Peyer's patch (tissue), 4 donors: ENCODE measurements at places on chromosomes 7 and 10. TPM values are rescaled to one million over a fixed set of nuclear protein-coding genes. Genes with fewer than 3 reads are reported as not detected.

DNA sequence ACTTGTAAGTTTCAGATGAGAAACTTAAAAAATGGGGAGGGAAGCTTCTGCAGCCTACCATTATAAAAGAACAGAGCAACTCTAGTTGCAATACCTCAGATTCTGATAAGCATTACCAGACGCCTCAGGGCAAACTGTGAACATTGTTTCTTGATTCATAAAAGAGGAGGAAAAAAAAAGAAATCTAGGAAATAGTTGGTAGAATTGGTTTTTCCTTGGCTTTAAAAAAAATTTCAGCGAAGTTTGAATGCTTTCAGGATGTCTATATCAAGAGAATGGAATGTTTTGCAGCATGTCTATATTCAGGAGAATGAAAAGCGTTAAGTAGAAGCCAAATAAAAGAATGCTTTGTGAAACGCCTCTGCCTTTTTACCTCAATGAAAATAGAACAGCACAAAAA lies 17.5 kb upstream of the ANLN start:
- H3K27ac ChIP-seq: no peak overlapping the region
- DNase-seq: no peak
- no peaks in the 10 kb centered on the region for H3K36me3 ChIP-seq
- no peak overlapping the region for H3K4me3 ChIP-seq
- H3K27me3 ChIP-seq: no peaks in the 10 kb centered on the region
- H3K4me1 ChIP-seq: no peaks in the 10 kb centered on the region

- no peaks in the 10 kb centered on the region for H3K4me1 ChIP-seq
- H3K36me3 ChIP-seq: no peaks in the 10 kb centered on the region
- DNase-seq: no peak
- no peak overlapping the region for H3K27ac ChIP-seq
- no peaks in the 10 kb centered on the region for H3K27me3 ChIP-seq
Measured at GRCh38 chr10:128994598-128995143, 472.4 kb upstream of the MGMT start.

The PTPRZ1 gene
- 0.54 TPM for total RNA-seq

The FHIP2A gene
- 30.2 TPM for total RNA-seq

The CRHR2 gene
- total RNA-seq: not detected

The HOXA13 gene
- not detected for total RNA-seq

GRCh38 chr10:114821915-114822443 lies 399 bp downstream of the FHIP2A start:
- peak; percentile 36 for DNase-seq
- H3K27me3 ChIP-seq: no peaks in the 10 kb centered on the region
- no peaks in the 10 kb centered on the region for H3K4me1 ChIP-seq
- H3K27ac ChIP-seq: peak overlapping the region; percentile 91

GRCh38 chr10:51000164-51000563 lies 74.1 kb upstream of the PRKG1 start:
- H3K27ac ChIP-seq: no peak overlapping the region
- no peaks in the 10 kb centered on the region for H3K27me3 ChIP-seq
- H3K36me3 ChIP-seq: no peaks in the 10 kb centered on the region
- H3K4me3 ChIP-seq: no peak overlapping the region
- DNase-seq: no peak
- H3K4me1 ChIP-seq: no peaks in the 10 kb centered on the region

GRCh38 chr10:24127516-24127915 lies 81.4 kb upstream of the KIAA1217 start:
- H3K4me3 ChIP-seq: no peak overlapping the region
- H3K27ac ChIP-seq: no peak overlapping the region
- no peaks in the 10 kb centered on the region for H3K36me3 ChIP-seq
- no peak for DNase-seq

DNA sequence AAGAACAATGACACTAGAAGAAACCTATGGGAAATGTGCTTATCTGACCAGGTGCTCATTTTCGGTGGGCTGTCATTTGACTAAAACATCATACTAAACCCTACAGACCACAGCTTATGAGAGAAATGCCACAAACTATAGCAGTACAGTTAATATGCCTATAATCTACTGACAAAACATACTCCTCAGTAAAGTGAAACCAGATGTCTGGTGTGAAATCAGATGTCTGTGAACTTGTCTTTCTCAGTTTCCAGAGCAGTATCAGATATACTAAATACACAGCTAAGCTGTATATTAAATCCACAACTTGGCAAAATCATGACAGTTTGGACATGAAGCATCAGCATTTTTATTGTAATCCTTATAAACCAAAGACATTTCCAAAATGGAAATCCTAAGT lies 3.3 kb downstream of the IMMP2L start:
- H3K4me3 ChIP-seq: no peak overlapping the region
- no peaks in the 10 kb centered on the region for H3K4me1 ChIP-seq
- H3K27me3 ChIP-seq: no peaks in the 10 kb centered on the region
- DNase-seq: no peak

- no peak overlapping the region for H3K4me3 ChIP-seq
- peak; percentile 34 for DNase-seq
- no peaks in the 10 kb centered on the region for H3K27me3 ChIP-seq
- H3K36me3 ChIP-seq: no peaks in the 10 kb centered on the region
- H3K4me1 ChIP-seq: no peaks in the 10 kb centered on the region
Measured at GRCh38 chr10:98045785-98046389, 15.5 kb upstream of the CRTAC1 start.

GRCh38 chr10:71381611-71382010 lies 15.1 kb upstream of the CDH23 start:
- H3K27me3 ChIP-seq: no peaks in the 10 kb centered on the region
- H3K4me1 ChIP-seq: peaks cover 5% of the 10 kb centered on the region
- DNase-seq: no peak
- H3K27ac ChIP-seq: no peak overlapping the region
- no peaks in the 10 kb centered on the region for H3K36me3 ChIP-seq
- H3K4me3 ChIP-seq: no peak overlapping the region

DNA sequence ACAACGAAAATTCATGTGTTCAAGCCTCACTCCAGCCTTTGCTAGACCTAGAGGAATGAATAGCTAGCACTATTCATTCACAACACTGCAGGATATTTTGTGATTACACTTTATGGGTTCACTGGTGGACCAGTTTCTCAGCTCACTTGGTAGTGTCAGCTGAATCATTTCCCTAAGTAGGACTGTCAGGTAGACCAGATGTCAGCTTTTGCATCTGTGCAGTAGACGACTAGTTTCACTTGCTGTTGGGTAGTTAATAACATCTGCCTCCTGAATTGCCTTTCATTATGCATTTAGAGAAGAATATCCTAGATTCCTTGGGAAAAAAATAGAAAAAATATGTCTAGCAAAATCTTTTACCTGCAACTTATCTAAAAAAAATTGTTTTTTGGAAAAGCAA lies 296.4 kb downstream of the ADARB2 start:
- no peaks in the 10 kb centered on the region for H3K27me3 ChIP-seq
- DNase-seq: no peak
- no peak overlapping the region for H3K27ac ChIP-seq
- H3K4me3 ChIP-seq: no peak overlapping the region
- H3K4me1 ChIP-seq: no peaks in the 10 kb centered on the region

- no peak overlapping the region for H3K27ac ChIP-seq
- H3K4me1 ChIP-seq: no peaks in the 10 kb centered on the region
- H3K4me3 ChIP-seq: no peak overlapping the region
- DNase-seq: no peak
Measured at GRCh38 chr7:144670218-144670617, 165.6 kb downstream of the TPK1 start.

DNA sequence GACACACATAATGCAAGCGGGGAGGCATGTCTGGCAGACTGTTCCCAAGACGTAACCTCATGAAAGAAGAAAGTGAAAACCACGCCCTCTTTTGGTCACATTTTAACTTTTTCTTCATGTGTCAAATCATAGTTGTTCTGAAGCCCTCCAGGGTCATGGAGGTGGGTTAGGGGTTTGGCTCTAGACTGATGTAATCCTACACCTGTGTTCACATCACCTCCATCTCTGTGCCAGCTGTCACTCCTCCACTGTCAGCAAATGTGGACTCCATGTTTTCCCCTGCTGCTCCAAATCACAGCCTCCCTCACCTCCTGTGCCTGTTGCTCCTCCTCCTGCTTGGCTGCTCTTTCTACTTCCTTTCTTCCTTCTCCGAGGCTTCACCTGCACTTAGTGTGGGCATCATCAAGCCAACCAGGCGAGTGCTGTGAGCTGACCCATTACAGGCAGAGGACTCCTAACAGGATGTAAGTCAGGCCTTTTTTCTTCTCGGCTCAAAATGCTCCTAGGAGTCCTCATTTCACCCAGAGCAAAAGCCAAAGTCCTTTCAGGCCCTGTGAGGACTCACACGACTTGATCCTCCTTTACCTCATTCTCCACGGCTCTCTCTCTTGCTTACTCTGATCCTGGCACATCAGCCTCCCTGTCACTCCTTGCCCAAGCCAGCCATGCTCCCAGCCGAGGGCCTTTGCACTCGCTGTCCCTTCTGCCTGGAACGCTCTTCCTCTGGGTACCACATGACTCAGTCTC lies 66.4 kb upstream of the IFRD1 start:
- H3K4me3 ChIP-seq: no peak overlapping the region
- H3K36me3 ChIP-seq: no peaks in the 10 kb centered on the region
- H3K4me1 ChIP-seq: no peaks in the 10 kb centered on the region
- no peaks in the 10 kb centered on the region for H3K27me3 ChIP-seq
- H3K27ac ChIP-seq: no peak overlapping the region

The SPDYE6 gene
- not detected for total RNA-seq

DNA sequence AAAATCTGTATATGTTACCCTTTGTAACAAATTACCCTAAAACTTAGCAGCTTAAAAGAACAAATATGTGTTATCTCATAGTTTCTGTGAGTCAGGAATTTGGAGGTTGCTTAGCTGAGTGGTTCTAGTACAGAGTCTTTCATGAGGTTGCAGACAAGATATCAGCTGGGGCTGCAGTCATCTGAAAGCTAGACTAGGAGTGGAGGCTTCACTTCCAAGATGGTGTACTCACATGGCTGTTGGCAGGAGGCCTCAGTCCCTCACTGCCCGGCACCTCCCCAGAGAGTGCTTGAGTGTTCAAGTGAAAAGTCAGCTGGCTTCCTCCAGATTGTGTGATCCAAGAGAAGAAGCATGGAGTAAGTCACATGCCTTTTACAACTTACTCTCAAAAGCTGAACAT lies 16.9 kb upstream of the GGCT start:
- no peaks in the 10 kb centered on the region for H3K27me3 ChIP-seq
- no peak overlapping the region for H3K4me3 ChIP-seq
- H3K36me3 ChIP-seq: no peaks in the 10 kb centered on the region
- peak overlapping the region; percentile 79 for H3K27ac ChIP-seq
- no peak for DNase-seq
- H3K4me1 ChIP-seq: no peaks in the 10 kb centered on the region

DNA sequence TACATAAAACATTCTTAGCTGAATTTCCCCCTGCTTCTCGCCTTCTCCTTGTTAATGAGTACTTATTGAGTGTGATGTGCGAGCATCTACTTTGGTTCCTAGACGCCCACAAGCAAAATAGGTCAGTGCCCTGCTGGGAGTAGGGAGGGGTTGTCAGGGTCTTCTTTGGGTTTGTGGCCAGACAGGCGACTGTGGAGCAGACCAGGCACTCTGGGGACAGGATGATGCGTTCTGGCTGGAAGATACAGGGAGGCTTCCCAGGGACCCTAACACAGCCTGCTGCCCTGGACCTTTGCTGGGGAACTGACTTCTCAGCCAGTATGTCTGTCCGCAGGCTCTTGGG lies 227.2 kb downstream of the CUX1 start:
- H3K36me3 ChIP-seq: no peaks in the 10 kb centered on the region
- H3K27ac ChIP-seq: no peak overlapping the region
- no peak for DNase-seq
- no peaks in the 10 kb centered on the region for H3K27me3 ChIP-seq
- H3K4me3 ChIP-seq: no peak overlapping the region

- H3K27ac ChIP-seq: no peak overlapping the region
- H3K36me3 ChIP-seq: no peaks in the 10 kb centered on the region
- DNase-seq: no peak
Measured at GRCh38 chr10:78332657-78333056, 299.0 kb downstream of the RPS24 start.

DNA sequence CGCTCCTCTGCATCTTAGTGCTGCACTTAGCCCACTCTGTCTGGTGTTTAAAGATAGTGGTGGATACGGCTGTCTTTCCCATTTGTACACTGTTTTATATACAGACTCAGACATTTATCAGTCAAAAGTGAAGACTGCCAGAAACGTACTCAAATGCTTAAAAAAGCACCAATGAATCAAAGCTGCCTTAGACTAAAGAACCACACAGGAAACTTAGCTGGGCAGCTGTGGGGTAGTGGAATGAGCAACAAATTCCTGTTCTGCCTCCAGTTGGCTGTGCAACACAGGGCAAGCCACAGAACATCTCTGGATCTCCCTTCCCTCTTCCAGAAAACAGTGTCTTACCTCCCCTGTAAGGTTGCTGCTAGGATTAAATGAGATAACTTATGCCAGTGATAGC lies 76.0 kb downstream of the ATXN7L1 start:
- no peaks in the 10 kb centered on the region for H3K4me1 ChIP-seq
- no peak for DNase-seq
- no peak overlapping the region for H3K4me3 ChIP-seq
- H3K27ac ChIP-seq: no peak overlapping the region

The GCK gene
- not detected for total RNA-seq

- peak overlapping the region; percentile 59 for H3K4me3 ChIP-seq
- H3K4me1 ChIP-seq: peaks cover 11% of the 10 kb centered on the region
- H3K36me3 ChIP-seq: no peaks in the 10 kb centered on the region
- no peak overlapping the region for H3K27ac ChIP-seq
Measured at GRCh38 chr7:152674860-152675758, 832 bp downstream of the XRCC2 start.

DNA sequence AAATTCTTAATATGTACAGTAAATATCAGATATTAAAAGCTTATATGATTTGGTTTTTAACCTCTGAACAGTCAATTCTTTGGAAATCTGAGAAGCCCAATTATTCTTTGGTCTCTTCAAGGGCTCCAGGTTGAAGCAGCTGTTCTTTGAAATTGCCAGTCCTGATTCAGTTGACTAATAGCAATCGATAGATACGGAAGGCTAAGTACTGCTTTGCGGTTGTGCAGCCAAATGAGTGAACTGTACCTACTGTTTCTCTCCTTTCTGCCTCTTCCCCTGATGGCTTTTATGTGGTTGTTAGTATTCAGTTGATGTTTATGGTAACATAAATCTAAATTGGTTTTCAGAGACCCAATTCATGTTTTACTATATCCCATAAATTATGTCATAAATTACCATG lies 103.1 kb upstream of the RPA3 start:
- no peaks in the 10 kb centered on the region for H3K36me3 ChIP-seq
- no peaks in the 10 kb centered on the region for H3K27me3 ChIP-seq
- no peak overlapping the region for H3K4me3 ChIP-seq
- no peaks in the 10 kb centered on the region for H3K4me1 ChIP-seq
- no peak for DNase-seq

The TLX1 gene
- 1.6 TPM for total RNA-seq

The ERVW-1 gene
- total RNA-seq: not detected

GRCh38 chr7:69735582-69735981 lies 137.3 kb downstream of the AUTS2 start:
- H3K36me3 ChIP-seq: no peaks in the 10 kb centered on the region
- no peak overlapping the region for H3K4me3 ChIP-seq
- no peak overlapping the region for H3K27ac ChIP-seq
- H3K27me3 ChIP-seq: no peaks in the 10 kb centered on the region
- peaks cover 11% of the 10 kb centered on the region for H3K4me1 ChIP-seq
- no peak for DNase-seq
